Esophagus squamous epithelium (tissue), 5 donors: ENCODE measurements at places on chromosomes 4 and X.

GRCh38 chrX:150933945-150934350, 35.5 kb upstream of the CD99L2 start:
- no peak for DNase-seq

DNA sequence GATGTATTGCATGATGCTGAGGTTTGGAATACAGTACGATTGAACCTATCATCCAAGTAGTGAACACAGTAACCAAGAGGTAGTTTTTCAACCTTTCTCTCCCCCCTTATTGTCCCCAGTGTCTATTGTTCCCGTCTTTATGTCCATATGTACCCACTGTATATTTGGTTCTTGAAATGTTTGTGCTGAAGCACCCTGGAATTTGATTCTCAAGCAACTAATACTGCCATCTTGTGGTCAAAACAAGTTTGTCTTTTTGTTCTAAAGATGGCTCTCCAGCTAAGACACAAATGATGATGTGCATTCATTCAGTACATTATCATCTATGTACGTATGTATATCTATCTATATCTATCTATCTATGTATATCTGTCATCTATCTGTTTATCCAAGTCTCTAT, 33.5 kb upstream of the DCX start:
- DNase-seq: no peak

DNA sequence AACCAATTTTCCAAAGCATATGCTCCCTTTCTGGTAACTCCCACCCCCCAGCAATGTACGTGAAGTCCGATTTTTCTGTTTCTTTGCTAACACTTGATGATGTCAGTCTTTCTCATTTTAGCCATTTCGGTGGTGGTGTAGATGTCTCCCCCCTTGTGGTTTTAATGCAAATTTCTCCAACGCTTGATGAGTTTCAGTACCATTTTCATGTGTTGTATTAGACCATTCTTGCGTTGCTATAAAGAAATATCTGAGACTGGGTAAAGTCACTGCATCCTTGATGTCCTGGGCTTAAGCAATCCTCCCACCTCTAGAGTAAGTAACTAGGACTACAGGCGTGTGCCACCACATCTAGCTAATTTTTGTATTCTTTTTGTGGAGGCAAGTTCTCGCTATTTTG, 148.4 kb upstream of the VCX3A start:
- no peak for DNase-seq

DNA sequence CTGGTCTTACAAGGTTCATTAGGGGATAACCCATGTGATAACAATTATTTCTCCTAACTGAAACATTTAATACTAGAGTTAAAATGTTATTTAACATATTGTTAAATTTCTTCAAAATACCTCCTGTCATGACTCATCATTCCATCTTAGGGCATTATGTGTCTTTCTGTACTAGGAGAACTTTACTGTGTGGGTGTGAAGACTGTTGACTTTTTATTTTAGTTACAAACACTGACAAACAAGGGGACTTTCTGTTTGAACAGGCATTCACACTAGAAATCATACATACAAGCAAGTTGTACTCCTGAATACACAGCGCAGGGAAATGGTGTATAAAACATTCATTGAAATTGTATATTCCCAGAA, 175.9 kb downstream of the FBXW7 start:
- no peak for DNase-seq

DNA sequence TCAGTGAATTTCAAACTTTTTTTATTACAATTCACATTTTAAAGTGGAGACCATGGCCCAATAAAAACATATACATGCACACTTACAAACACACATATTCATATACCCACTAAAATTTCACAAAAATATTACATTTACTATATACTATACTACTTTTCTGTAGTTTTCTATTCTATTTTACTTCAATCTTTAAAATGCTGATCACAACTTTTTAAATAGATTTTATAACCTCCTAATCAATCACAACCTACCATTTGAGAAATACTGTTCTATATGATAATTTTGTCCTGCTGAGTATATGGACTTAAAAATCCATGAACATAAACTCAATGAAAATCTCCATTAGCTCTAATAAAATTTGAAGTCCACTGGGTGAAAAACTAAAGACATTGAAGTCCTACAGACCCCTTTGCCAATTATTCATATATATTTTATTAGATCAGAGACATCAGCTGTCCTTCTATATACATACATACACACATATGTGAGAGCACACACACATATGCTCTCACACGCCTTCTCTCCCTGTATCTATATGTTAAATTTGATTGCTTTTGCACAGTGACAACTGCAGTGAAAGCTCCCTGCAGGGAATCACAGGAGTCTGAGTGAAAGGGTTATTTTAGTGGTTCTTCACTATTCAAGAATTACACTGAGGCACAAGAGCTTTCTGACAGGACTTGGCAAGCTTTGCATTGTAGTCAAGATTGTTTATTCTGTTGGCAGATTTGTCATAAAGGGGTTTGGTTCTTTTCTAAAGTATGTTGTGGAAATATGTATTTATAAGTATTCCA, 46.7 kb upstream of the PRDM8 start:
- no peak for DNase-seq

DNA sequence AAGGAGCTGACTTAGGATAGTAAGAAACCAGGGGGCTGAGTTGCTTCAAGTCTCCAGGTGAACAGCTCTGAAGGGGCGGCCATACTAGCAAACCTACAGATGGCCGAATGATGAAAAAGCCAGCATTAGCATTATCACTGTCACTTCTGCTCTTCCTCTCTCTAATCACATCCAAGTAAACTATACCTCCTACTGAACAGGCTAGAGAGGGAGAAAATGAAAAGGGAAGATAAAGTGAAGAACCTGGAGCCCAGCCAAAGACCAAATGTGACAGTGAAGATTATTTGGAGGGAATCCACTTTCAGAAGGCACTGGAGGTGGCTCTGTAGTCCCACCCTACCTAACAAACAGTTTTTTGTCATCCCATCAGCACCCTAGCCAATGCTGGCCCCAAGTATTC, 50.4 kb upstream of the PRPS1 start:
- no peak for DNase-seq

DNA sequence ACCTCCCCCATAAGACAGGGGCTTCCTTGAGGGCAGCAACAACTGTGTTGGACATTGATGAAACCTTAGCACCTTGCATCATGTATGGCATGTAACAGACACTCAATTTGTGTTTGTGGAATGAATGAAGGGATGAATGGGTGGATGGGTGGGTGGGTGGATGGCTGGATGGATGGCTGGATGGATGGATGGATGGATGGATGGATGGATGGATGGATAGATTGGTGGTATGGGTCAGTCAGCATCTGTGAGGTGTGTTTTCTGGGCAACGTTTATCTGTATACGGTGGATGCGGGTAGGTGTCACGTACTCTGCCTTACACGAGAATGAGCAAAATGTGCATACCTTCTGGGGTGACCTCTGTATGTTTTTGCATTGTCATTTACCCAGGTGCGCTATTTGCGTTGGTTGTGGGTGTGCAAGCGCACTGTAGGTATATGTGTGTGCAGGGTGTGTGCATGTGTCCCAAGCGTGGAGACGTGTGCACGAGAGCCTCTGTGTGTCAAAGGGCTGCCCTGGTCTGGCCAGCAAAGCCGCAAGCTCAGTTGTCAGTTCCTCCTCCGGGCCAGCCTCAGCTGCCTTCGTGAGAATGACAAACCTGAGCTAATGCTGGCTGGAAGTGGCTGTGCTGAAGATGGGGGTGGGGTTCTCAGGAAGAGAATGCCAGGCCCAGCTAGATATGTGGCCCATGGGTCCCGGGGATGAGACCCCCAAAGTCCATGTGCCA, 26.5 kb downstream of the ELF4 start:
- DNase-seq: no peak

DNA sequence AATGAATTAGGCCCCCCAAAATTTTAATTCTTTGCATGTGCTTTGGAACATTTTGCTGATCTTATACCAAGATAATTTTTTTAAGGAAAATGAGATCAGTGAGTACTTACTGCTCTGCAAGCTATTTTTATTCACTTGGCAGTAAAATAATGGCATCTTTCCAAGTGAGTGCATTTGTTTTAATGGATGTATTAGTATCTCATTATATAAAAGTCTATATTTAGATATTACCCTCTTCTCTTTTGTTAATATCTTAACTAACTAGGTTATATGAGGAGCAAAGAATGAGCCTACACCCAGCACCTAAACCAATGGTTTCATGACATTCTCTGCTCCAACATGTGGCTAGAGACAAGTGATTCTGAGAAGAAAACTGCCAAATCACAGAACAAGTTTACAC, 21.1 kb upstream of the ARAF start:
- DNase-seq: no peak

- no peak for DNase-seq
These were observed 34.5 kb downstream of the ABCE1 start for GRCh38 chr4:145132511-145133098.

DNA sequence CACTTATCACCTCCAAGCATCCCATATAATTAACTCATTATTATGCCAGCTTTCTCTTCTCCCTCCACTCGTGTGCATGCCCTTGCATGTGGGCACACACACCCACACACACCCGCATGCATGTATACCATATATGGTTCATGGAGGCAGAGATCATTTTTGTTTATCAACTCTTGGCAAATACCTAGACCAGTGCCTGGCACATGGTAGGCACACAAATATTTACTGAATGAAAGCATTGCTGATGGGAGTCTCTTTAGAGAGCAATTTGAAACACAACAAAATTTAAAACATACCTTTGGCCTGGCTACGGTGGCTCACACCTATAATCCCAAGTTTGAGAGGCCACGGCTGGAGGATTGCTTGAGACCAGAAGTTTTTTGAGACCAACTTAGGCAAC, 51.1 kb upstream of the SLC10A4 start:
- DNase-seq: no peak

DNA sequence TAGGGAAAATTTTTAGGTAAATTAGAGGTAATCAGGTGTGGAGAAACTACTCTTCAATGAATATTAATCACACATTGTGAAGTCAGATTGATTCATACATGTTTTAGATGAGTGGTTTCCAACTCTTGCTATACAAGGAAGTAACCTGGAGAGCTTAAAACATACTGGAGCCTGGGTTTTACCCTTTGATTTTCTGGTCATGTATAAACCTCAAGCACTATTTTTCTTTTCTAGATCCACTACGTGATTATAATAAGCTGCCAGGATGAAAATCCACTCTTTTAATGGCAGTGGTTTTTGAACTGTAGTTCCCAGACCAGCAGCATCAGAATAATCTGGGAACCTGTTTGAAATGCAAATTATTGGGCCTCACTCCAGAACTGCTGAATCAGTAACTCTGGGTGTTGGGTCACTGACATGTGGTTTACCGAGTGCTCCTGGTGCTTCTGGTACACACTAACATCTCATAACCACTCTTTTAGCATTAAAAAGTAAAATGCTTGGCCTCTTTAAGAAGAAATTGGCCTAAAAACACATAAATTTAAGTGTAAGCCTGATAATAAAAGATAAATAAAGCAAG, 63.4 kb downstream of the DCAF12L1 start:
- DNase-seq: no peak

GRCh38 chr4:27442146-27442545, 581.5 kb downstream of the STIM2 start:
- no peak for DNase-seq
